ENCODE measurements at places on chromosomes 6 and 20.

DNA sequence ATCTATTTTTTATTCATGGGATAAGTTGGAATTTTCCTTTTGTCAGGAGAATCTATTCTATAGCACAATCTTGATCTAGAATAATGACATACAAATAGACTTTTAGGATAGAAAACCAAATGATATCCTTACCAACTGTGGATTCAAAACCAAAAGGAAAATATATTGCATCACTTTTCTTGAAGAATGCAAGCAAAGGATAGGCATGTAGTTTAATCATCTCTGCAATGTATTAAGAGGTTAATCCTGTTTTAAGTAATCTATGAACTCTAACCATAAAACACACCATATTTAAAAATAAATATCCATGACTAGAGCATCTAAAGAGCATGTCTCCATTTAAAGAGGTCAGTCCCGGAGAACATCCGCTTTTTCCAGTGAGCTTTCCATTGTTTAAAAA is 106.7 kb upstream of the CNKSR3 start:
- DNase-seq, result peak; percentile 40

DNA sequence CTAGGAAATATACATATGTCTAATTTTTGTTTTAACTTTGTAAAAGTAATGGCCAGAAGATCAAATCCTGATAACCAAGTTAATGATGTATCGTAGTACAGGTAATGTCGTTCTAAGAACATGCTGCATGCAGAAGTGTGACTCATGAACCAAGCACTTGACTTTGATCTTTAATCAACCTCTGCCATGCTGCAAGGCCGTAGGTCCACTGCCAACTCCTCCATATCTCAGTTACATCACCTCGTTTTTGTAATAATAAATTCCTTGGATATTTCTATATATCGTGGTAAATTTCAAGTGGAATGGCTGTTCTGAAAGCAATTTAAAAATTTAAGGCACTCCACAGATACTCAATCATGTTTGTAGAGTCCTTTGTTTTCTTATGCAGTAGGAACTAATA is 771.7 kb downstream of the EPHA7 start:
- DNase-seq, result no peak

GRCh38 chr6:79614326-79615305 is 16.5 kb upstream of the SH3BGRL2 start:
- DNase-seq, result no peak

GRCh38 chr6:155287762-155288161 is 23.9 kb downstream of the CLDN20 start:
- DNase-seq, result no peak

GRCh38 chr20:20489648-20490341 is 121.9 kb downstream of the INSM1 start:
- no peak for DNase-seq

DNA sequence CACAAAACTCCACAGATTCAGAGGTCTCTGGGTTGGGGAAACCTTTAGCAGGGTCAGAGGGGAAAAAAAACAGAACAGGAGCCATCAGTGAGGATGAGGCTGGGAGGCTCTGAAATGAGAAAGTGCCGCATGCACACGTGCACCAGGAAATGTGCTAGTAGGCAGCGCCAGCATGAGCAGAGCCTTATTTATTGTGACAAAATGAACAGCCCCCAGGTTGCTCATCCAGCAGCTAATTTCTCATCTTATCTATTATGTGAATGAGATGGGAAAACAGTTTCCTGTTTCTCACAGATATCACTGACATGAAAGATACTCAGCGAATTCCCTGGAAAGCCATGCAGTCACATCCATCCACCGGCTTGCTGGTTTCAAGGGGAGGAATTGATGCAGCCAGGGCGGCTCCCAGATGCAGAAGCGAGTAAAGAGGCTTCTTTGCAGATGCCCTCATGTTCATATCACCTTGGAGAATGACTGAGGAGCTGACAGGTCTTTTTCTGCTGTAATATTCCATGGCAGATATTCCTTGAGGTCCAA is 176.1 kb downstream of the MBOAT1 start:
- DNase-seq, result no peak

DNA sequence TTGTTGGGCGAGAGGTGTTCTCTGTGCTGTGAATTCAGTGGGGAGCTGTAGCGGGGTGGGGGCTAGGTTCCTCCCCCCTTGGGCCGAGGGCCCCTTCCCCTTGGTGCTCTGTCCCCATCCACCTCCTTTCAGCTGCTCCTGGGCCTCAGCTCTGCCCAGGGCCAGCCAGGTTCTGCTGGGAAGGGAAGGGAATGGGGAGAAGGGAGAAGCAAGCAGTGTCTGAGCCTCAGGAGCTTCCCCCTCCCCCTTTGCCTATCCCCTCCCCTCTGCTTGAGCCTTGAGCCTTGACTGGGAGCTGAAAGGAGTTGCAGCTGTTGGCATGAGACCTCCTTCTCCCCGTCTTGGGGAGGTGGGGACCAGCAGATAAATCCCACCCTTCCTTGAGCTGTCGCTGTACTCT is 576 bp upstream of the RRP36 start:
- DNase-seq, result no peak

- no peak for DNase-seq
These were observed 11.3 kb downstream of the SIRPA start for GRCh38 chr20:1906361-1907051.

DNA sequence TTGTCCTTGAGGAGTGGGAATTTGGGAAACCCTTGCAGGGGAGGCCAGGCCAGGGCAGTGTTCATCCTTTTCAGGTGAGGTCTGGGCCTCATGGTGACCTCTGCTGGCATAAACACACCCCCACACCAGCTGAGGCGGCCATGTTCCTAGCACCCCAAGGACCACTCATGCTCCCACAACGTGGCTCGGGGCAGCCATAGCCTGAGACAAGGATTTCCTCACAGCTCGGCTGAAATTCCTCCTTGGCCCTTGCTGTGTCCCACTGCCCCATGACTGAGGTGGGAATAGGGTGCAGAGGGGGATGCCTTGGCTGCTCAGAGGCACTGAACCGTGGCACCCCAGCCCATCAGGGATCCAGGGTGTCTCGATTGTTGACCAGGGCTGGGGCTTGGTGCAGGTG is 27.3 kb upstream of the SPDEF start:
- no peak for DNase-seq

- DNase-seq, result no peak
These were observed 161.8 kb downstream of the MTHFD1L start for GRCh38 chr6:151027295-151027747.

DNA sequence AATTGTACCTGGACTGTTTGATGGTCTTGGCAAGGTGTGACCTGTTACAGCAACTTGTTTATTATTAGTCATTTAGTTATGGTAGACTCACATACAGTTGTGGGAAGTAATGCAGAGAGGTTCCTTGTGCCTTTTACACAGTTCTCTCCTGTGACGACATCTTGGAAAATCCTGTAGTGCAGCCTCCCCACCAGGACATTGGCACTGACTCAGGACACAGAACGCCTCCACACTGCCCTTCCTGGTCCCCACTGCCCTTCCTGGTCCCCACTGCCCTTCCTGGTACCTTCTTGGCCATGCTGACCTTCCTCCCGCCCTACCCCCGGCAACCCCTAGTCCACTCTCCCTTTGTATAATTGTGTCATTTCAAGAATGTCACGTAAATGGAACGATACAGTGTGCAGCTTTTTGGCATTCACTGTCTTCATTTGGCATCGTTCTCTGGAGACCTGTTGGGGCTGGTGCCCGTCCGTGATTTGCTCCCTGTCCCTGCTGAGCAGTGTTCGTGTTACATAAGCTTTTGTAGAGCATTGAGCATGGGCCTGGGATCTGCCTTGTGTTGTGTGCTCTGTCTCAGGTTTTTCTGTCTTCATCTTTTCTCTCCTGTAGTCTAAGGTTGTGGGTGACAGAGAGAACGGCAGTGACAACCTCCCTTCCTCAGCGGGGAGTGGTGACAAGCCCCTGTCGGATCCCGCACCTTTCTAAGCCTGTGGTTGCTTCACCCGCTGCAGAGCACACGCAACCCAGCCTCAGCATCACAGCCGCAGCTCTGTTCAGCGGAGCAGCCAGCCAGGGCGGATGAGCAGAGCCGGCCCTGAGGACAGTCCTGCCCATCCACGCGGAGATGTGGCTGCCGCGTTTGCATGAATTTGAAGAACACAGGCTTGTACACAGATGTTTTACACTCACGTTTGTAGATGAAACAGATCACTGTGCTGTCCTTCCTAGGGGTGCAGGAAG is 5.4 kb upstream of the DNAJC5 start:
- DNase-seq, result no peak
